ENCODE measurements at places on chromosomes 12 and 14.

DNA sequence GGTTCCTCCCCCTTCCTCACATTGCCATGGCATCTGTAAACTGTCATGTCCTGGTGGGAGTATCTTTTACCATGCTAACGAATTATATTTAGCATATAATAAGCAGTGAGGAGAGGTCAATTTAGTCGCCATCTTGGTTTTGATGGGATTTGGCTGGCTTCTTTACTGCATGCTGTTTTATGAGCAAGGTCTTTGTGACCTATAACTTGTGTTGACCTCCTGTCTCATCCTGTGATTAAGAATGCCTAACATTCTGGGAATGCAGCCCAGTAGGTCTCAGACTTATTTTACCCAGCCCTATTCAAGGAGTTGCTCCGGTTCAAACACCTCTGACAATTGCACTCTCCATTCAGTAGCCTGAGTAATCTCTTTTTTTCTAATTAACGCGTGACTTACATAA, 2.1 kb upstream of the EIF4B start:
- no peak for DNase-seq

GRCh38 chr12:100472325-100472724, 1.3 kb upstream of the NR1H4 start:
- no peak for DNase-seq

DNA sequence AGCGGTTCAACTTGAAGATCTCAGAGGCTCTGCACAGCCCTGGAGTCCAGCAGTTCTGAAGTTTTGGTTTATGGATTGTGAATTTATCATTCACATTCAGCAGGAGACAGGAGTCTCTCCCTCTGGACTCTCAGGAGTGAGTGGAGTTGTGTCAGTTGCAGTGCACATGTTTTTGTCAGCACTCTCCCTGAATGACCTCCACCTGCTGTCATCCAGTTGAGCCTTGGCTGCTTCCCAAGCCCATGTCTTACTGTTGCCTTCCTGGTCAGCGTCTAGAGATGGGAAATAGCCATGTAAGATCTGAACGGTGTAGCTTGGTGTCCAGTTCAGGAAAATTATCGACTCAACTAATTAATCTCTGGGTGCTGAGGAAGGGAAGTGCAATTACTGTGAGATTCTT, 133.2 kb downstream of the PRKCH start:
- no peak for DNase-seq

DNA sequence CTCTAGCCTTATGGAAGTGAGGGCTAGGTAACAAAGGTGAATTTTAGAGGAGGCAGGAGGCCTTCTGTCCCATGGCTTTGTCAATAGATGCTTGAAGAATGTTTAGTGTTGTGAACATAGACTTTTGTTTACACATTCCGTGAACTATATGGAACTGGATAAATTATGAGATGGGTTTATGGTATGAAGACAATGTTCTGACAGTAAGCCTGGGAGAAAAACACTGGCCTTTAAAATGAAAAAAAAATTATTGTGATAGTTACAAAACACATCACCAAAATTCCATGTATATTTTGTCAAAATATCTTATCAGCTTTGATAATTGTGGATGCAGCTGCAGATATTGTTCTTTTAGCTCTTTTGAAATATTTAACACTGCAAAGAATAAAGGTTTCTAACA, 251.5 kb upstream of the DCN start:
- no peak for DNase-seq

DNA sequence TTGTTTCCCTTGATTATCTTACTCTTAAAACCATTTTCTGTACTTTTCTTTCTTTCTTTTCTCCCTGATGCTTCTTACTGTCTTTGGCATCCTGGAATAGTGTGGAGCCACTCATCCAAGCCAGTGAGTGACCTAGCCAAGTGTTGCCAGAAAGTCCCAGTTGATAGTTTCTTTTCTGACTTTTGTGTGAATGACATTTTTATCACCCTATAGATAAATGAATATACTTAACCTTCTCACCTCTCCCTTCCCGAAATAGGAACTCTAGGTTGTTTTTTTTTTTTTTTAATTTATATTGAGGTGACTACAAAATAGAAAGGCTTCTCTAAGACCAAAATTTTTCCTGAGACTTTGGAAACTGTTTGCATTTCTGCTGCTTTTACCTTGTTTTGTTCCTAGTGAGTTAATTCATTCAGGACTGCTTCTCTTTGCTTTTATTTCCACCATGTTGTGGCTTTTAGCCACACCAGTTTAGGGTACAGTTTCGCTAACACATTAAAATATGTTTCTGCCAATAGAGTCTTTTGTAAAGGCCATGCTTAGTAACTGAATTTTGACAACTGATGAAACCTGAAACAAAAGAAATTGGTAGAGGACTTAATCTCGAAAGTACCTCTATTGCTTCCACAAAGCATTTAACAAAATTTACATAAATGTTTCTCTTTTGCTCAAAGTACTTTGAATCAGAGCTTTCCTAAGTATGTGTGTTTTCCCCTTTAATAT, 194.6 kb downstream of the ERC1 start:
- no peak for DNase-seq

DNA sequence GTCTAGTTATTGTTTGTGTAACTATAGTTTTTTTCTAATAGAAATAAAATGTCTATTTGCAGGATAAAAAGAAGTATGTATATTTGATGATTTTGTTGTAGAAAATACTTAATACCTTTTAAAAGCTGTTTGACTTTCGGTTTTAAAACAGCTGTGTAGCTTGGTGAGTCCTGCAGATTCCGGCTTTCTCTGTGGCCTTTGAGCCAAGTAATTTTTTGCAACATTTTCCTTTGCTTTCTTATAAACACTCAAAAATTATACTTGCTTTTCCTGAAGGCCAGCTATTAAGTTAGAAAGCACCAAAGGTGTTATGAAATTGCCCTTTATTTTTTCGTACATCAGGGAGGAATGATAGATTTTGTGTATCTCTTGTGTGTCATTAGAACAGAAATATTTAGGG, 63.6 kb downstream of the CRADD start:
- no peak for DNase-seq

- peak; percentile 20 for DNase-seq
These were observed 19.8 kb downstream of the OR5AU1 start for GRCh38 chr14:21136024-21136423.

DNA sequence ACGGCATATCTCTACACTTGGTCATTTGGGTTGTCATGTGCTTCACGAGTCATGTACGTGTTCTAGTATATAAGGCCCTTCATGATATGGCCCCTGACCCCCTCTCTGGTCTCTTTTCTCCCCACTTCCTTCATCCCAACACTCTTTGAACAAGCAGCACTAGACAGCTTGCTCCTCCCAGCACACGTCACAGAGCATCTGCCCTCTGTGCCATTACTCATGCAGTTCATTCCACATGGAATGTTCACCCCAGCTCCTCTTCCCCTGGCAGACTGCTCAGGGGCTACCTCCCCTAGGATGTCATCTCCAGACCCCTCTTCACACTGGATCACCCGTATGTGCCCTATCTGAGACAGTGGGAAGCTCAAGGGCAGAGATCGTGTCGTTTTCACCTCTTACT, 14.1 kb upstream of the LRP1-AS start:
- no peak for DNase-seq

DNA sequence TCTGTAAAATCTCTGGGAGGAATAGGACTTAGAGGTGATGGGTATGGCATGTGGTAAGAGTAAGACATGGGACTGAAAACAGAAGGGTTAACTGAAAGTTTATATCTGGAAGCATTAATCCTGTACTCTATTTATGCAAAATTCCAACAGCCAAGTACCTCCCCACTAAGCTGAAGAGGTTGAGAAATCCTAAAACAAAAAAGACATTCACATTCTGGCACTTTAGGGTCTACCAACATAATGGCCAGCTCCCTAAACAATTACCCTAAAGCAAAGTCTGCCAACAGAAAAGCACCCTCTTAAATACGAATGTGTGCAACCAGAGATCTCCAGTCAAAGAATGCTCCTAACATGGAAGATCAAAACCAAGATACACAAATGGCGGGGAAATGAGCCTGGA, 87.4 kb downstream of the GTF2A1 start:
- DNase-seq, result no peak

Data from fibroblast of skin of scalp (primary cell).